ENCODE measurements at places on chromosomes 5 and 9.

DNA sequence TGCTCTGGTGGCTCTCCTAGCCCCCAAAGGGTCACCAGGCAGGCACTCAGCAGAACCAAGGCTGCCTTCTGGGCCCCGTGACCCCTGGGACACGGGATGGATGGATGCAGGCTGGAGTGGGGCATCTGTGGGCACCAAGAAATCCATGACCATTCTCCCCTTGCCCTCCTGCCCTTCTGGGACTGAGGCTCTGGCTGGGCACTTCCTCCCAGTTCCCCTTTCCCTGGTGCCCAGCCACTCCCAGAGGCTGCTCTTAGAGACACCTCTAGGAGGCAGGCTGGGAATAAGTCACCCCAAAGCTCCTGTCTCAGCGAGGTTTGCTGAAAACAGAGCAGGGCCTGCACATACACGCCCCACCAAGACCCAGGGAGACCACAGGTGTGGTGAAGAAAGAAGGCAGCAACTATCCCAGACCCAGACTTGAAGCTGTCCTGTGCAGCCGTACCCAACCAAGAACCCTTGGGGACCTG lies 943 bp downstream of the STING1 start:
- no peak for DNase-seq

DNA sequence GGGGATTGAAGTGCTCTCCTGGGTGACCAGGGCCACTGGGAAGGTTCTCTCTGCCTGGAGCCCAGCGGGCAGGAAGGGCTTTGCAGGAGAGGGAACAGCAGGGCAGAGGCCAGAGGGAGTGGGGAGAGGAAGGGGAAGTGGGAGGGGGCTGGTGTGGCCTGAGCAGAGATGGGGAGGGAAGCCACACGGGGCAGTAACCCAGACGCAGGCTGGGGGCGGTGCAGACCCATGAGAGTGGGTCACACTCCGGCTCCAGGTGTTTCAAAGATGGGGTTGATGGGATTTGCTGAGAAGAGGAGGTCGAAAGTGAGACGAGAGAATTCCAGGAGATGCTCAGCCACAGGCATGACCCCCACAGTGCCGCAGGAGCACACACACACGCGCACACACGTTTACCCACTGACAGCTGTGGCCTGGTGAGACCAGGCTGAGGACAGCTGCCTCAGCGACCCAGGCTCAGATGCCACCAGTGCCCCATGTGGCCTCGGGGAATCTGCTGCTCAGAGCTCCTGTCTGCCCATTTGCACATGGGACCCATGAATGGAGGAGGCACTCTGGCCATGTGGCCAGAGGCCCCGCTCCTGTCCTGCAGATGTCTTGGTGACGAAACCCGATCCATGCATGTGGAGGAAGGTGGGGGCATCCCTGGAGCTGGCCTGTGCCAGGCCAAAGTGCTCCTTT lies 32.7 kb upstream of the FCN2 start:
- DNase-seq: no peak

- DNase-seq: no peak
Measured at GRCh38 chr5:31854181-31855133, 215.5 kb downstream of the PDZD2 start.

GRCh38 chr9:77384406-77384805 lies 207.1 kb downstream of the VPS13A start:
- no peak for DNase-seq

- DNase-seq: no peak
Measured at GRCh38 chr5:68372161-68372560, 156.6 kb downstream of the PIK3R1 start.

DNA sequence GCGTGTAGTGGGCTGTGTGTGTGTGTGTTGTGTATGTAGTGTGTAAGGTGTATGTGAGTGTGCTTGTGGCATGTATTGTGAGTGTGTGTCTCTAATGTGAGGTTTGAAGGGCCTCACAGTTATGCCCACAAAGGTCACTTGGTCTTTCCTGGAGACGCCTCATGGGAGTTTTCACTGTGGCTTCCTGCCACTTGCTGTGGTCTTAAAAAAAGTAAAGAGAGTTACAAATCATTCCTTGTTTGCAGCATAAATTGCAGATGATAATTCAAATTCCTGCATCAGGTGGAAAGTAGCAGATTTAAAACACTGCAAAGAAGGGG lies 72.6 kb downstream of the TENT4A start:
- no peak for DNase-seq

DNA sequence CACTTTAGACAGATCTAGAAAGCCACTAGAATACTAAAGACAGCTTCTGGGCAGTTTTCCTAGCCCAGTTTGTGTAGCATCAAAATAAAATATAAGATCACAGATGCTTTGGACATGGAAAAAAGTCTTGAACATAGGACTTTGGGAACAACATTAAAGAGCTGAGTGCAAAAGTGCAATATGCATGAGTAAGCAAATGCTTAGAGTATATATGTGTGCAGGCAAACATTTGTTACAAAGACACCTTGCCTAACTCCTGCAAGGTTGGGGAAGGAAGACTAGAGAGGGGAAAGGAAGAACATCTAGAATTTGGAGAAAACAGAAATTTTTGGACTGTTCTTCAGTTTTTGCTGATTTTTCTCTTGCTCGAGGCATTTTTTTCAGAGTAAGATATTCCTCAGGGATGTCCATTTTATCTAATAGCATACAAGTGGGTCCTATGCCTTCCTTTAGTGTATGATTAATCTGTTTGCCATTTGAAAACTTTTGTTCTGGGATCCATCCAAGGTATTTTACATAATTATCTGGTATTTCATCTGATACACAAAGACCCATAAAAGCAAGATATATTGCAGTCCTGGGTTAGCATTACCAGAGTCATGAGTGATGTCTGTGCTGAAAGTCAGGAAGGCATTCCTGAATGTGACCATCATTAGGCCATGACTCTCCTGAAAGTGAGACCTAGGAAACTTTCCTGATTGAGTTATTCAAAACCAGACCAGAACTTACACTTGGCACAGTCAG lies 142.0 kb upstream of the RGMB start:
- no peak for DNase-seq

DNA sequence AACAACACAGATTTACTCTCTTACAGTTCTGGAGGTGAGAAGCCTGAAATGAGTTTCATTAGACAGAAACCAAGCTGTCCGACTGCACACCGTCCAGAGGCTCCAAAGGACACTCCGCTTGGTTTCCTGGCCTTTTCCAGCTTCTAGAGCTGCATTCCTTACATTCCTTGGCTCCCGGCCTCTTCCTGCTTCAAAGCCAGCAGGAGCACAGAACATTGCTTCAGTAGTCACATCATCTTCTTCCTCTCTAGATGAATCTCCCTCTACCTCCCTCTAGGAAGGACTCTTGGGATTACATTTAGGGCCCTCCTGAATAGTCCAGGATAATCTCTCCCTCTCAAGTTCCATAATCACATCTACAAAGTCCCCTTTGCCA lies 213.3 kb downstream of the CDK5RAP2 start:
- no peak for DNase-seq

- DNase-seq: no peak
Measured at GRCh38 chr9:109011231-109011671, 2.0 kb downstream of the CTNNAL1 start.

DNA sequence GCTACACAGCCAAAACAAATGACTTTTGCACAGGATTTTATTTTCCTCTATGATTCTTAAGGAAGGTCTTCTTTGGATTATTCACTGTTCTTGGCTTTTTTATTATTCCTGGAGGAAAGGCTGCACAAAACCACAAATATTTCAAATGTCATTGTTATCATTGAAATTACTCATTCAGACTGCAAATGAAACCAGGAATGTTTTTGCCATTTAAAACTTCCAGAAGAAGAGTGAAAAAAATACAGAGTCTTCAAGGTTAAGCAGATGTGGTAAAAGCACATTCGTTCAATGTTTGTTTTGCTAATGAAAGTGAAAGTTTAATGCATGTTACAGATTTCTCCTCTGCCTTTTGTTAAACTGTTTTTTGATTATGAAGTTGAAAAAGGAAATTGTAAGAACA lies 238.2 kb downstream of the TLE4 start:
- no peak for DNase-seq
